ENCODE measurements at places on chromosomes 11 and 22.

DNA sequence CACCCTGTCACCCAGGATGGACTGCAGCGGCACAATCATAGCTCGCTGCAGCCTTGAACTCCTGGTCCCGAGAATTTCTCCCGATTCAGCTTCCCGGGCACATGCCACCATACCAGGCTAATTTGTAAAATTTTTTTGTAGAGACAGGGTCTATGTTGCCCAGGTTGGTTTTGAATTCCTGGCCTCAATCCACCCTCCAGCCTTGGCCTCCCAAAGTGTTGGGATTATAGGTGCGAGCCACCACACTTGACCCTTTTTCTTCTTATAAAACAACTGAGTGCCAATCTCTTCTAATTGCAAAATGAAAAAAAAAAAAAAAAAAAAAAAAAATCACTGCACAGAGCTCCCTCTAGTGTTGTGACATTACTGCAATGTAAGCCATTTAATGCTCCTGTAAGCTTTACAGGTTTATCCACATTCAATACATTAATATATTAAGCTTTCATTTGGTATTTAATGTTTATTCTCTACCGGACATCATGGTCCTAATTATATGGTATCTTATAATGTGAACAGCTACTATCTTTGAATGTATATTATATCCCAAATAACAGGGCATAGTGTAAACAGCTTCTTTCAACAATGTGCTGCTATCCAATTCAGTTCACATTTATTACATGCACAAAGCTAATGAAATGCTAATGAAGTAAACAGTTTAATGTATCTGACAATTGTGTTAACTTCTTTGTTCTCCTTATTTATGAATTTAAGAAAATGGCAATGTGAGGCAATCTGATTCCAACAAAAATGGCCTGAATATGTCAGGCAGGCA is 44.6 kb downstream of the COPB1 start:
- DNase-seq, result no peak

DNA sequence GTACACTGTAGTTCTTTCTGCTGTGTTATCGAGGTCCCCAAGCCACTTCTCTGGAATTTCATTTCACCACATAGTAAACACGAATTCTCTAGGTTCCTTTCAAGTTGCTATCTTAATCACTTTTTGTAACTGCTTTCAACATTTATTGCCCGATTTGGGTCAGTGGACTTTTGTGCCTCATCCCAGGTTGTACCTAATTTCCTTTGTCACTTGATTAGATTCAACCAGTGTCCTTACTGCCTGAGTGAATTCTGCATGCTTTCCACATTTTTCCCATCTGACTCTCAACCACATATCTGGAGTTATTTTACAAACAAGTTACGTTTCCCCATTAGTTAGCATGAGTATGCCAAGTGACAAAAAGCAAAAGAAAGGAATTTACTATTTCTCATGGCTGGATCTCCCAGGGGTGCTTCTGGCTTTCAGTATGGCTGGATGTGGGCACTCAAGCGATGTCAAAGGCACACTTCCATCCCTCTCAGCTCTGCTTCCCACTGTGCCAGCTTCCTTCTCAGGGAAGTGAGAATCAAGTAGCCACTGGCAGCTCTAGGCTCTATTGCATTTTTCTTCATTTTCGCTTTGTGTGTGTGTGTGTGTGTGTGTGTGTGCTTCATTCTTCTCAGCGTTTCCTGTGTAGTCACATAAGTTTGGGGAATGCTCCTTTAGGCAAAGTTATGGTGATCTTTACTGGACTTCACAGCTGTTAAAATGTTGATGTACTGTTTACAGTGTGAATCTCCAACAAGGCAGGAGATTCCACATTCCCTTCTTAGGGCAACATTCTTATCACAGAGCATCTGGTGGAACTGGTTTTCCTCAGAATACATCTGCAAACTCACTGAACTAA is 128.9 kb downstream of the DBX1 start:
- DNase-seq, result no peak

GRCh38 chr11:126833065-126833464 is 167.5 kb downstream of the KIRREL3 start:
- no peak for DNase-seq

- DNase-seq, result no peak
Measured at GRCh38 chr11:6258571-6259081, 1.0 kb upstream of the CCKBR start.

DNA sequence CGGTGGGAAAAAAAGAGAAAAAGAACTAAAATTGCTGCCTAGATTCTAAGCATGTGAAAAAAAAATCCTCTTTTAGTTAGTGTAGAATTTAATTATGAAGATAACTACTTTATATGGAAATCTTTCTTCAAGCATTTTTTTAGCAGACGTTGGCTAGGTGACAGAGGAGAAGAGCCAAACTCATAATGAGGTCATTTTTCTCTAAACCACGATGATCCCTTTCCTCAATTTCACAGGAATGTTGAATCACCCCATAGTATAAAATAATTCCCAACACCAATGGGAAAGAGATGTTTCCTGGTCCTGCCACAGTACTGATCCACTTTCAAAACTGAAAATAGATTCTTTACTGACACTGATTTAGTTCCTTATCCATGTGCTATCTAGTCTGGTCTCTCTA is 319.8 kb downstream of the DLG2 start:
- DNase-seq, result no peak

DNA sequence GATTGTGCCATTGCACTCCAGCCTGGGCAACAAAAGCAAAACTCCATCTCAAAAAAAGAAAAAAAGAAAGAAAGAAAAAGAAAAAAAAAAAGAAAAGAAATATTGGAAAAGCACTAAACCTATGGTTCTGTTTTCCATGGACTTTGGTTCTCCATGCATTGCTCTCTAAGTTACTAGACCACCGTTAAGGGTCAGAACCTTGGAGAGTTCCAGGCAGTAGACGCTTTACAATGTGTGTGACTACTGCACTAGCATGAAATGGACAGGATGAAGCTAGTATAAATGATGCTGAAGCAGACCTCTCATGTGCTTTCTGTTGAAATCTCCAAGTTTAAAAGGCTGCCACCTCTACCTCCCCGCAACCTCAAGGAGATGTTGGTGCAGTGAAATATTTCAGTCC is 63.5 kb downstream of the SIK2 start:
- no peak for DNase-seq

Measured in effector CD8-positive, alpha-beta T cell (primary cell).